ENCODE measurements at places on chromosomes 7 and 10. TPM values are rescaled to one million over a fixed set of nuclear protein-coding genes. Genes with fewer than 3 reads are reported as not detected.

Gene C10orf67
- total RNA-seq: 0.39 TPM

Gene CTNNA3
- total RNA-seq: 0.25 TPM

Gene LIPM
- total RNA-seq: not detected

Gene GSDME
- total RNA-seq: 19.3 TPM

Gene PALS2
- total RNA-seq: 26.9 TPM

Gene C10orf62
- total RNA-seq: not detected

Gene INSYN2A
- not detected for total RNA-seq

Gene NEBL
- 0.17 TPM for total RNA-seq

Gene PON1
- total RNA-seq: not detected

Gene KIF20B
- total RNA-seq: 54.0 TPM

Data from activated T-cell treated with anti-CD3 and anti-CD28 coated beads, Interleukin-2, amount 50 U/mL, for 72 hours (primary cell).